Stomach (tissue), 19 donors: ENCODE measurements at places on chromosomes 4 and X.

DNA sequence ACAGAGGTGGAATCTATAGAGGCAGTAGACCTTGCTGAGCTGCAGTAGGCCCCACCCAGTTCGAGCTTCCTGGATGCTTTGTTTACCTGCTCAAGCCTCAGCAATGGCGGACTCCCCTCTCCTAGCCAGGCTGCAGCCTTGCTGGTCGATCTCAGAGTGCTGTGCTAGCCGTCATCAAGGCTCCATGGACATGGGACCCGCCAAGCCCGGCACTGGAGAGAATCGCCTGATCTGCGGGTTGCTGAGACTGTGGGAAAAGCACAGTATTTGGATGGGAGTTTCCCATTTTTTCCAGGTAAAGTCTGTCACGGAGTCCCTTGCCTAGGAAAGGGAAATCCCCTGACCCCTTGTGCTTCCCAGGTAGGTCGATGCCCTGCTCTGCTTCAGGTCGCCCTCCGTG, 124.8 kb upstream of the KLF8 start:
- DNase-seq, result no peak

DNA sequence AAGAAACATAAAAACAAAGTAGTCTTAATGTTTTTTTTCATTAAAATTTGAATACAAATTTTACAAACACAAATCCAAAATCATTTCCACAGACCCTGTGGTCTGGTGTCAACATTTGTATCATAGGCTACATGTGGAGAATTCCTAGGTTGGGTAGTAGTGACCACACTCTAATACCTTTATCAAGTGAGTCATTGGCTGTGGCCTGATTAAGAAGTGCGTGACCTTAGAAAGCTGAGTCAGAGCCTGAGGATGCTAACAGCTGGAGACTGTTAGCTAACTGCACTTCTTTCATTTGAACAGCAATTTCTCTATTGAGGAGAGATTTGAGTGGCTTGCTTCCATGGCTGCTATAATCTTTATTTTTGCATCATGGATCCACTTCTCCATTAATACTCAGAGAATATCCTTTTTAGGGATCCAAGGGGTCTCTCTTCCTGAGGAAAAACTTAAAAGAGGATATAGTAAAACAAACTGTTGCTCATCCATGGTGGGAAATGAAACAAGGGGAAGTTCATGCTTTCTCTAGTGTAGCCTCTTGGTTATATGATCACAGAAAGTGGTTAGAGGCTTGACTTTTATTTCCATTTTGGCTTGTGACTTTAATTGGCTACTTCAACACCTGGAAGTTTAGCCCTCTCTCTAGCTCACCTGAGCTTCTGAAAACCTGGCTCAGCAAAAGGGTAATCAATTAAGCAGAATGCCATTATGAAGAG, 335.8 kb downstream of the PABPC4L start:
- no peak for DNase-seq

- peak; percentile 88 for DNase-seq
Measured at GRCh38 chrX:107672955-107673378, 44.7 kb downstream of the PRPS1 start.

DNA sequence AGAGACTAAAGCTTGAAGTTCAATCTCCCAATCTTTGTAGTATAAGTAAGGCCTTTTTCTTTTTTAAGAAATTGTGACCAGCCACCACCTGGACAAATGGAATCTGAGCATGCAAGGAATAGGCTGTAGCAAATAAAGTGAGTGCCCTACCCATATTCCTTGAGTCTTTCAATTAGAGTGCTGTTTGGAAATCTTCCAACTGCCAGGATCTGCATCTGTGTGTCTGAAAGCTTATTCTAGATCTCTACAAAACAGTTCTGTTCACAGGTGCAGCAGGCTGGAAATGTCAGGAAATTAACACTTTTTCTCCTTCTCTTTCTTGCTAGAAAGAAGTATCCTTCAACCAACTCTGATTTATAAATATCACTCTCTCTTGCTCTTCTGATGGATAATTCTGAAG, 76.7 kb upstream of the NDST3 start:
- peak; percentile 5 for DNase-seq

DNA sequence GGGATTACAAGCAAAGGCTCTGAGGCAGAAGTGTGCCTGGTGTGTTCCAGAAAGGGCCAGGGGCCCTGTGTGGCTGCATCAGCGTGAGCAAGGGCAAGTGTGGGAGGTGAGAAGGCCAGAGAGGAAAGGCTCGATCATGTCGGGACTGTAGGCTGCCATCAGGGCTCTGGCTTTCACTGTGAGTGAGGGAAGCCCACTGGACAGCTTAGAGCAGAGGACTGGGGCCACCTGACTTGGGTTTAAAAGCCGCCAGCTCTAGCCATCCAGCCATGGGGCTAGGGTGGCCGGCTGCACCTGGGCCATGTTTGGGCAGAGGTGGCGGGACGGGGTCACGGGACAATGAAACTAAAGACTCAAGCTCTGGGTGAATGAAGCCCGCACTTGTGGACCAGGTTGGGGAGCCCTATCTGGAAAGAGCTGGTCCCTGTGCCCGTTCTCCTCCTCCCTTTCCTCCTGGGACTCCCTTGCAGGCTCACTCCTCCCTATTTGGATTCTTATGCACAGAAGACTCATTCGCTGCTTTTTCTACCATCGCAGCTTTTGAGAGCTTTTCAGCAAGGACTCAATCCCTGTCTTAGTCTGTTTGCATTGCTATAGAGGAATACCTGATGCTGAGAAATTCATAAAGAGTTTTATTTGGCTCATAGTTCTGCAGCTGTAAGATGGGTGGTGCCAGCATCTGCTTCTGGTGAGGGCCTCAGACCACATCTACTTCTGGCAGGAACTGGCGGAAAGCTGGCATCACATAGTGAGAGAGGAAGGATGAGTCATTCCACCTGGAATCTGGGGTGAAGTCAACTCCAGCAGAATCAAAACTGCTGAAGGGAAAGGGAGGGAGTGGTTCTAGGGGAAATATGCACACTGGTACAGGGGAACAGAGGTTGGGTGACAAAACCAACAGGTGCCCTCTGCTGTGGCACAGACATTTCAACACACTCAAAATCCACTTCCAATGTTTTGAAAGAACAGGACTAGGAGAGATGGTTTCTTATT, 15.3 kb downstream of the CTAG1B start:
- DNase-seq, result no peak

GRCh38 chr4:6042293-6043063, 24.2 kb upstream of the C4orf50 start:
- no peak for DNase-seq

GRCh38 chrX:3143043-3143799, 102.0 kb downstream of the ARSF start:
- DNase-seq, result no peak

GRCh38 chr4:138869165-138869564, 146.4 kb upstream of the NOCT start:
- no peak for DNase-seq

DNA sequence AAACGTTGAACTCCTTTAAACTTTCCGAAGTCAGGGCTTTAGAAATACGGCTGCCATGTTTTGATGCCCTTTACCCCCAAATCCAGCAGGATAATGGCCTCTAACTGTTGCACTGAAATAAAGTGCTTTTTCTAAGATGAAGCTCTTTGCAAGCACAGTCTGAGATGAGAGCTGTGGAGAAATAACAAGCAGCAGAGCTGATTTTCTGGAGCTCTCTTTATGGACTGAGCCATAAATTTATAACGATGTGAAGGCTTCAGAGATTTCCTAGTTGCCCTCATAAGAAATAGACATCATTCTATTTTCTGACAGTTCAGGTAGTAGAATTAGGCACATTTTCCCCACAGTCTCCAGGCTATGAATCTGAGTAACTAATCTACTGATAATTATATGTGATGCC, 567.3 kb downstream of the PDHA2 start:
- DNase-seq, result no peak

- no peak for DNase-seq
Measured at GRCh38 chrX:29295987-29296680, 708.9 kb downstream of the IL1RAPL1 start.

DNA sequence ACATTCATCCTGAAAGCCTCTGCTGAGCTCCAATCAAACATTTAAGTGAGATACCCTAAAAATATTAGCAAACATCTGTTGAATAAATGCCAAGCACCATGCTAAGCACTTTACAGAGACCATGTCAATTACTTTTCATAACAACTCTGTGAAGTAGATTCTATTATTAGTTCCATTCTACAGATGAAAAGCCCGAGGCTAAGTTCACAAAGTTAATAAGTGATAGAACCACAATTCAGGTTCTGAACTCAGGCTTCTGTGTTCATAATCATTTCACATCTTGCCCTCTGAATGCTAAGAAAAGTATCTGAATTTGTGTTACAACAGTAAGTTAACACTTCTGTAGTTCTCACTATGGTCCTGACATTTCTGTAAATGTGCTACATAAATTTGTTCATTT, 27.4 kb downstream of the SEL1L3 start:
- no peak for DNase-seq

DNA sequence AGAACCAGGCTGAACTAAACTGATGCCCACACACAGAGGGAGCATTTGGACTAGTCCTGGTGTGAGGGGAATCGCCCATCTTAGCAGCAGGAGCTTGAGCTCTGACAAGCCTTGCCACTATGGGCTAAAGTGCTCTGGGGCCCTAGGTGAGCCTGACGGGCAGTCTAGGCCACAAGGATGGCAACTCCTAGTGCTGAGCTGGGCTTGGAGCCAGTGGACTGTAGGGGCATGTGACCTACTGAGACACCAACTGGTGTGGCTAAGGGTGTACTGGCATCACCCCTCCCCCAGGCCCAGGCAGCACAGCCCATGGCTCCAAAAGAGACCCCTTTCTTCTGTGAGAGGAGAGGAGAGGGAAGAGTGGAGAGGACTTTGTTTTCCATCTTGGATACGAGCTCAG, 14.5 kb downstream of the CENPU start:
- DNase-seq, result no peak

GRCh38 chrX:47285836-47286320, 53.1 kb downstream of the USP11 start:
- no peak for DNase-seq

DNA sequence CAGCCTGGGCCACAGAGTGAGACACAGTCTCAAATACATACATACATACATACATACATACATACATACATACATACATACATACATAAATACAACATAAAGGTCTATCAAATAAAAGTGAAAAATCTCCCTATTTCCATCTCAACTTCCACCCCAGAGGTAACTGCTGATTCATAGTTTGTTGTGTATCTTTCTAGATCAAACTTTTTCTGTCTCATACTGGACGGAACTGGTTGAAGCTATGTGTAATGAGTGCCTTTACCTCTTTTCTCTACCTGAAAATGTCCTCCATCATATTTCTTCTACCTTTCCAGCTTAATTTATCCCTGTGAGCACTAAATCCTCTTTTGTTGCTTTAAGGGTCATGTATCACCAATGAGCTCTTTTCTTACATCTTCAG, 102.5 kb downstream of the HDAC8 start:
- no peak for DNase-seq

DNA sequence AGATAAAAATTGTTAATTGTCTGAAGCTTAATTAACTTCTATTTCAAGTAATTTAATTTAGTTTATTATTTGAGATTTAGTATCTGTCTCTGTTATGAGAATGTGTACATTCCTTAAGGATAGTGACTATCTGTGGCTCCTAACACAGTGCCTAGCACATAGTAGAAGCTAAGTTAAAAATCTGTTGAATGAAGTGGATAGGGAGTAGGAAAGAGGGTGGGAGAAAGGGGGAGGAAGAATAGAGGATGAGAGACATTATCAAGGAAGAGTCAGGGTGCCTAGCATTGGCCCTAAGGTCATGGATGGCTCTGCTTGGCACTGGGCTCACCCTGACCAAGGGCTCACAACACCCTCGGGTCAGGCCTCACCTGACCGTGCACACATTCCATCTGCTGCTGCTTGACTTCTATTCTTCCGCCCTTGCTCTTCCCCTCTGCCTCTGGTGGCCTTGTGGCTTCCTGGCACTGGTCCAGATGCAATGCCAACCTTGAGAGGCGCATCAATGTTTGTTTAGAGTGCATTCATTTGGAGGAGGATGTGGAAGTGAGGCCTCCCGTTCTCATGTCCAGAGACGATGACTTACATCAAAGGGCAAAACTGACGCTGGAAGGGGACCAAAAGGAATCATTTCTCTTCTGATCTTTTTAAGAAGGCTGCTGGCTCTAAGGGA, 42.3 kb downstream of the TRIM2 start:
- no peak for DNase-seq

- no peak for DNase-seq
Measured at GRCh38 chr4:150938417-150938816, 76.7 kb downstream of the LRBA start.

GRCh38 chrX:40474645-40475044, 106.1 kb upstream of the ATP6AP2 start:
- no peak for DNase-seq

GRCh38 chr4:116829187-116829586, 256.2 kb downstream of the TRAM1L1 start:
- no peak for DNase-seq

- DNase-seq, result peak; percentile 58
Measured at GRCh38 chr4:85756938-85757337, 282.0 kb downstream of the ARHGAP24 start.

GRCh38 chr4:56513517-56513916, 7.9 kb downstream of the ARL9 start:
- DNase-seq, result no peak

GRCh38 chr4:11182586-11183355, 245.9 kb downstream of the HS3ST1 start:
- DNase-seq, result no peak

- no peak for DNase-seq
Measured at GRCh38 chr4:119211867-119212233, 663 bp upstream of the USP53 start.

- DNase-seq, result peak; percentile 60
Measured at GRCh38 chr4:37486166-37486565, 200.0 kb downstream of the RELL1 start.

GRCh38 chrX:122666601-122667000, 517.5 kb upstream of the GRIA3 start:
- no peak for DNase-seq

GRCh38 chrX:129781134-129781672, 1.5 kb downstream of the SASH3 start:
- DNase-seq, result peak; percentile 63

DNA sequence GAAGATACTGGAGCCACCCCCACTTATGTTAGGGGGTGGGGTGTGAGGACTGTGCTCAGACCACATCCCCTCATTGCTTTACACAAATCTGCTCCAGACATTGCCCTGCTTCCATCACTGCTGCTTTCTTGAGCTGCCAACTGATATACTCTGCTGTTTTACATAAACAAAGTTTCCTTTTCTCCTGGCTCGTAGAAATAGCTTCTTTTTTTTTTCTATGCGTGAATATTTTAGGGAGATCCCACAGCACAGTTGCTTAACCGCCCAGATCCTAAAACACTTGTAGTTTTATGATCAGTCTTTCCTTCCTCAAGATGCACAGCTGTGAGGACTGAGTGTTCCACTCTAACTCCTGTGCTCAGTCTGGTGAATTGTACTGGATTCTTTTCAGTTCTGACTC, 768.4 kb downstream of the PCDH18 start:
- no peak for DNase-seq

DNA sequence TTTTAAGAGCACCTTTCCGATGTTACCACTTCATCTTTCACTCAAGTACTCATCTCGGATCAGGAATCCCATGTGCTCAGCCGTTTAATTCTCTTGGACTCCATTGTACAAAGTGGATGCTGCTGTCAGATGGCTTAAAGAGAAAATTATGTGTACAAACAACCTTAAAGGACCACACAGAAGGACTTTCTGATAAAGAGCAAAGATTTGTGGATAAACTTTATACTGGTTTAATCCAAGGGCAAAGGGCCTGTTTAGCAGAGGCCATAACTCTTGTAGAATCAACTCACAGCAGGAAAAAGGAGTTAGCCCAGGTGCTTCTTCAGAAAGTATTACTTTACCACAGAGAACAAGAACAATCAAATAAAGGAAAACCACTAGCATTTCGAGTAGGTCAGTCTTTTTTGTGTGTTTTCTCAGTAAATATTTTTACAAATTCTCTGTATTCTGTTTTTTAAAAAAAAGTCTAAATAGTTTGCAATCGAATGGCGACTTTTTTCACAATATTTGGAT, 20.1 kb downstream of the MMAA start:
- DNase-seq, result no peak
